ENCODE measurements at places on chromosomes 11 and 22. TPM values are rescaled to one million over a fixed set of nuclear protein-coding genes. Genes with fewer than 3 reads are reported as not detected.

The OR8D4 gene
- total RNA-seq = 0.04 TPM

The BARX2 gene
- total RNA-seq = not detected

The ALKBH8 gene
- total RNA-seq = 10.8 TPM

The SCGB1D2 gene
- total RNA-seq = not detected

The CABP7 gene
- total RNA-seq = not detected

The OR8G1 gene
- not detected for total RNA-seq

The OR5T1 gene
- not detected for total RNA-seq

The ARHGAP8 gene
- total RNA-seq = 0.07 TPM

The APOBEC3C gene
- total RNA-seq = 6.6 TPM

The GRAP2 gene
- total RNA-seq = not detected

The RIMBP3B gene
- under 0.01 TPM for total RNA-seq

The SUSD2 gene
- total RNA-seq = 0.18 TPM

The SLC5A12 gene
- total RNA-seq = not detected

The OPCML gene
- total RNA-seq = not detected

The INS gene
- total RNA-seq = not detected

The OR5AN1 gene
- total RNA-seq = not detected

The TREH gene
- not detected for total RNA-seq

The PLAAT2 gene
- total RNA-seq = not detected

The IRAG1 gene
- 0.13 TPM for total RNA-seq

The GLYAT gene
- total RNA-seq = not detected

The CFAP300 gene
- total RNA-seq = not detected

The PKDREJ gene
- 0.04 TPM for total RNA-seq

The TEAD1 gene
- 25.1 TPM for total RNA-seq

The RPS13 gene
- total RNA-seq = 801 TPM

The GNG3 gene
- total RNA-seq = not detected

The YPEL1 gene
- total RNA-seq = 4.5 TPM

The FAM111B gene
- 18.0 TPM for total RNA-seq

The FGF19 gene
- total RNA-seq = not detected

The IFT27 gene
- total RNA-seq = 13.7 TPM
